ENCODE measurements at places on chromosomes 16 and 17.

DNA sequence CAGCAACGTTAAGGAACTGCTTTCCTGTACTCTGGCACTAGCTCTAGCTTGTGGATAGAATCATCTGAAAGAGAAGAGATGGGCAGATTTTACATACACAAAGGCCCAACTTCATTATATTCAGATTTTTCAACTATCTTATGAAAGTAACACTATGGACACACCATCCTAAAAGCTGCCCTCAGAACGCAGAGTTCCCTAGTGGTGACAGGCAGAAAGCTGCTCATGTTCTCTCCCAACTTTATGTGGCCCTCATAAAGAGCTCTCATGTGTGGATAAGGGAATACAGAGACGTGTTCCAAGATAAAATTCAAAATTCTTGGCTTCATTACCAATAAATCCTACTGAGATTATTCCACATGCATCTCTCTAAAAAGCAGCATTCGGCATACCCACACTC is 1.5 kb downstream of the CFAP20 start:
- DNase-seq, result no peak

DNA sequence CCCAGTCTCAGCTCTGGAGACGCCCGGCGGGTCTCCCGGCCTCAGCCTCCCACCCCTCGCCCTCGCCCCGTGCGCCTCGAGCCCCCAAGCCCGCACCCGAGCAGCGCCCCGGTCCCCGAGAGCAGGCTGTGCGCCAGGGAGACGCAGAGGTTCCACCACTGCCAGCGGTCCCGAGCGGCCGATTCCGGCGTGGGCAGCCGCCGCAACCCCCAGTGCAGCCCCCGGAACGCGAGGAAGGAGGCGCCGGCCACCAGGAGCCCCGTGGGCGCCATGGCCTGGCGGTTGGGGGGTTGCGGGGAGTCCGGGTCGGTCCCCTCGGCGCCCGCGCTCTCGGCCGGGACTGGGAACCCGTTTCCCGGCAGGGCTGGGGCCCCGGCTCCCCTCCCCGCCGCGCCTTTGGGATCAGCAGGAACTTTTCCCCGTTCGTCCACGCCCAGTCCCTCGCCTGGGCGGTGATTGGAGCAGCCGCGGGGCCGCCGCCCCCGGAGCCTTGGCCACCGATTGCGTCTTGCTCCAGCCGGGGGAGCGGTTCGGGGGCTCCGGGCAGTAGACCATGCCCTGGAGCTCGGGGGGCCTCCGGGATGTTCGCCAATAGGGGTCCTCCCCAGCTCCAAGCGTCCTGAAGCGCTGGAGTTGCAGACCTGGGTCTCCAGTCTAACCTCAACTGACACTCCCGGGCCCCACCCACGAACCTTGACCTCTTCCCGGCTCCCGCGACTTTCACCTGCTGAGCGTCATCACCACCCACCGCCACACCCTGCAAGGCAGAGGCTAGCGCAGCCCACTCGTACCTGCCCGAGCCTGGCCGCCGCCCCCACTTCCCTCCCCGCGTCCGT is at the start of gene TLCD2:
Gene TLCD2, minus strand, starts transcription at position 407 of the 836 bp plus-strand sequence. Its CDS starts 135 bp downstream, at position 272.
- peak; percentile 13 for DNase-seq

DNA sequence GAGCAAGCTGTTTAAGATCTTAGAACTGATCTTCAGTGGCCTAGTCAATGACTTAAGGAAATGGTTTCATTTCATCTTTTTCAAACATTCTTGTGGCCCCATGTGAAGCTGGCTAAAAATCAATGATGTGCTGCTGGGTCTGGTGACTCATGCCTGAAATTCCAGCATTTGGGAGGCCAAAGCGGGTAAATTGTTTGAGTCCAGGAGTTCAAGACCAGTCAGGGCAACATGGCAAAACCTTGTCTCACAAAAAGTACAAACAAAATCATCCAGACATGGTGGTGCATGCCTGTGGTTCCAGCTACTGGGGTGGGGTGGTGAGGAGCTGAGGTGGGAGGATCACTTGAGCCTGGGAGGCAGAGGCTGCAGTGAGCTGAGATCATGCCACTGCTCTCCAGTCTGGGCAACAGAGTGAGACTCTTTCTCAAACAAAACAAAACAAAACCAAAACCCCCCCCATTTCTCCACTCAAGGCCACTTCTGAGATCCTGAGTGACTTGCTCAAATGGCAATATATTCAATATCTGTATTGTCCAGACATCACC is 17.4 kb upstream of the COL1A1 start:
- DNase-seq, result no peak

- DNase-seq, result no peak
Measured at GRCh38 chr16:19173059-19173458, 5.0 kb downstream of the SYT17 start.

DNA sequence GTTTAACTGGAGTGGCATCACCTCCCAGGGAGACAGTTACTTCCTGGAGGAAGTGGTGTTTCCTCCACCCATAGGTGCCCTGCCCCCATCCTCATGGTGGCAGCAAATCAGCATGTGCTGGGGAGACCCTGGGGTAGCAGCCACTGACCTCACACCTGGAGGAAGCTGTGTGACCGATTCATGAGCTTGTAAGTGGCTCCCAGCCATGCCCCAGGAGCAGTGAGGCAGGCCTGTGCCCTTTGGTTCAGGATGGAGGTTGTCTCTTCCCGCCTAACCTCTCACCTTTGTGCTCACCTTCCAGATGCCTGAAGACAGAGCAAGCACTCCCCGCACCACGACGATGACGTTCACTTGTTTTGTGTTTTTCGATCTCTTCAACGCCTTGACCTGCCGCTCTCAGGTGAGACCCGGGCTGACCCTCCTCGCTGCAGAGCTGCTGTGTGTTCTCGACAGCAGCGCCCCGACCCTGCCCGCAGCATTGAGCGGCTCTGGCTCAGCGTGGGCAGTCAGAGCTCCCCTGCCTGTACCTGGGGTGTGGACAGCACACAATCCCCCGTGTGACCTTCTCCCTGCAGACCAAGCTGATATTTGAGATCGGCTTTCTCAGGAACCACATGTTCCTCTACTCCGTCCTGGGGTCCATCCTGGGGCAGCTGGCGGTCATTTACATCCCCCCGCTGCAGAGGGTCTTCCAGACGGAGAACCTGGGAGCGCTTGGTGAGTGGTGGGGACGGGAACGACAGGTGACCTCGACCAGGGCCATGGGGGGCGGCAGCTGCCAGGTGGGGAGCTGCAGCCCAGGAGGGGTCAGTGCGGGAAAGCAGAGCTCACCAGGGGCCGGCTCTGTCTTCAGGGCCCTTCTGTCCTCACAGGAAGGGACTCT is 42.8 kb downstream of the MEAK7 start:
- DNase-seq, result peak; percentile 41

- DNase-seq, result no peak
Measured at GRCh38 chr17:38578229-38579082, 27.3 kb downstream of the SRCIN1 start.

DNA sequence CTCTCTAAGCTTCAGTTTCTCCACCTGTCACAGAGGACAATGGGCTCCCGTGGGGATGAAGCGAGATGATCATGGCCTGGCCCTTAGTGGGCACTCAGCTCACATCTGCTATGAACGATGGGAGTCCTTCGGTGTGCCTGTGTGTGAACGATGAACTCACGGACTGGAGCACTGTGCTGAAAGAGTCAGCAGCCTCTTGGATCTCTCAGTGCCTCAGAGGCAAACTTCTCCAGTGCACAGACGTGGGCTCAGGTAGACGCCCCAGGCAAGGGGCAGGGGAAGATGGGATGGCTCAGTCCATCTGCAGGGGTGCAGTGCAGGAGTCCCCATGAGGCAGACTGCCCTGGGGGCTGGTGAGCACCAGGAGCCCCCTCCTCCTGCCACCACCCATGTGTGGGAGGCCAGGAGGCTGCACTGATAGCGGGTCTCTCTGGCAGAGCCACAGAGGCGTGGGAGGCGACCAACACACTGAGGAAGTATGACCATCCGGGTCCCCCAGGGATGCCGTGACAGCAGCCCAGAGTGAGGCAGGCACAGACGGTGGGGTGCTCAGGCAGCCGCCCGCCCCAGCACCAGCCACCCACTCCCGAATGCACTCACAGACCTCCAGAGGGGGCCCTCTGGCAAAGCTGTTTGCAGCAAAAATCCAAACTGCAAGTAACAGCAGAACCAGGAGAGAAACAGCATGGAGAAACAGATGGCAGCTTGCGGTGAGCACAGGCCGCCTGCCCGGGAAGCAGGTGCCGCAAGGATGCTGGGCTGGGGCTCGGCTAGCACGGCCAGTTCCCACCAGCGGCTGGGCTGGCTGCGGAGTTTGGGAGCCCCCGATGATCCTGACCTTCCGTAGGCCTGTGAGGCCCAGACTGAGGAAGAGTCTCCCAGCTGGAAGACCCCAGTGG is 82.7 kb downstream of the RPH3AL start:
- no peak for DNase-seq

DNA sequence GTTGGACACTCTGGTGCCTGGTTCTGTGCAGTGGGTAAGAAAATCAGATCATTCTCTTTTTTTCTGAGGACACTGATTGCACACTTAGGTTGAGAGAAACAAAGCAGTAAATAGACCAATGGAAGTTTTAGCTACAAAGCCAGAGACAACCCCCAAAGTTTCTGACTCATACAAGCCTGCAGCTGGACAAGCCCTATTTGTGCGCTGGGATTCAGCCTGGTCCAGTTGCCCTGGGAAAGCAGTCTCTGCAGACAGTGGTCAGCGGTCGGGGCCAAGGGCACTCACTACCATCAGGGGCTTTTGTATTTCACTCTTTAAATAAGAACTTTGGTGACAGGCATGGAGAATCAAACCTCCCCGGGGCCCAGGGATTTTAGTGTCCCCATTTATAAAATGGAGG is 6.0 kb upstream of the RHBDL3 start:
- no peak for DNase-seq

DNA sequence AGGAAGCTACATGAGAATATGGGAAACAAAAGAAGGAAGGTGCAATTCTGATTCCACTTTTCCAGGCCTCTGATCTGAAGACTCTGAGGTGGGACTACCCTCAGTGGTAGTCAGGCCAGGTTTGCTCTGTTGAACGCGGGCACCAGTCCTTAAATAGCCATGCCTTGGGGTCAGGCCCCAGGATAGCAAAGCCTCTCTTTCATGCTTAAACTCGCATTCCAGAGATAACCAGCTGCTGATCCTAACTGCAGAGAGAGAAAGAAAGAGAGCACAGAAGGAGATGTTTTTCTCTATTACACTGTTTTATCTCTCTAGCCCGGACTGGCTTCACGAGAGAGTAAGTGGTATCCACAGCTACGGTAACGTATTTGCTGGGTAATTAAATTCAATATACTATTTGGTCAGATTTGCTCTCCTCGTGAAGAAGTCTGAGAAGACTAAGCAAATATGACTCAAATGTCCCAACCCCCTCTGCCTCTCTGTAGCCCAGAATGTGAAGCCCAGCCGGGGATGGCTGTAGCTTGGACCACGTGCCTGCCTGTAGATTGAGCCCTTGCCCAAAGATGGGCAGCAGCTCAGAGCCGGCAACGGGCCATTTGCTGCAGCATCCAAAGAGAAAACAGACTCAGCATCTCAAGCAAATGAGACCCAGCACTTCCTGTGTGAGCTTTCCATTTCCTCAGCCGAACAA is 122.2 kb downstream of the SMG6 start:
- no peak for DNase-seq

- no peak for DNase-seq
Measured at GRCh38 chr17:51933647-51934046, 224.9 kb downstream of the CA10 start.

- DNase-seq, result no peak
Measured at GRCh38 chr17:63988741-63989621, 9.2 kb upstream of the PRR29 start.

- DNase-seq, result no peak
Measured at GRCh38 chr17:34841467-34841866, 119.8 kb downstream of the CCT6B start.

GRCh38 chr16:50797456-50797855 is 55.6 kb downstream of the CYLD start:
- DNase-seq, result no peak

DNA sequence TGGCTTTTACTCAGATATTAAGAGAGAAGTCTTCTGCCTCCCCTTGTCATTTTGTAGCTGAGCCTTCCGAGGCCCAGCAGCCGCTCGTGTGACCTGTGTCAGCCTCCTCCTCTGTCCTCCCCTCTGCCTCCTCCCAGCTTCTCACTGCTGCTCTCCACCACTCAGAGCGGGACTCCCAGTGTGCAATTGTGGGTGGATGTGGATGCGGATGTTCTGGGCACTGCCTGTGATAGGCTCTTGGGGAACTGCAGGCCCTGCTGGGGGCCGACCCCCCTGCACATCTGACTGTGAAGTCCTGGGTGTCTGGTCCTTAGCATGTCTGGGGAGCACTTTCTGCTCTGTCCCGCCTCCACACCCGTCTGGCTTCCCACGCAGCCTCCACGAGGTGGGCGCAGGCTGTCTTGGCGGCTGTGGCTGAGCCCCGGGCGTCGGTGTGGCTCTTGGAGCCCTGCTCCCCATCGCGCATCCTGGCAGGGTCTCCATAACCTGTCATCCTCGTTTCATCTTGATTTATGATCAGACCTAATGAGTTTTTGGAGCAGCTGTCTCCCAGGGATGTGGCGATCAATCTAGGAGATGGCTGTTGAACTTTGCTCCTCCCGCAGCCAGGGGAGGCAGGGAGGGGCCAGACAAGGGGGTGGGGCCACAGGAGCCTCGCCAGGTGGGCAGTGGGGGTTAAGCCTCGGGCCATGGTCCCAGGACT is 28.1 kb downstream of the GRIN2C start:
- DNase-seq, result no peak

DNA sequence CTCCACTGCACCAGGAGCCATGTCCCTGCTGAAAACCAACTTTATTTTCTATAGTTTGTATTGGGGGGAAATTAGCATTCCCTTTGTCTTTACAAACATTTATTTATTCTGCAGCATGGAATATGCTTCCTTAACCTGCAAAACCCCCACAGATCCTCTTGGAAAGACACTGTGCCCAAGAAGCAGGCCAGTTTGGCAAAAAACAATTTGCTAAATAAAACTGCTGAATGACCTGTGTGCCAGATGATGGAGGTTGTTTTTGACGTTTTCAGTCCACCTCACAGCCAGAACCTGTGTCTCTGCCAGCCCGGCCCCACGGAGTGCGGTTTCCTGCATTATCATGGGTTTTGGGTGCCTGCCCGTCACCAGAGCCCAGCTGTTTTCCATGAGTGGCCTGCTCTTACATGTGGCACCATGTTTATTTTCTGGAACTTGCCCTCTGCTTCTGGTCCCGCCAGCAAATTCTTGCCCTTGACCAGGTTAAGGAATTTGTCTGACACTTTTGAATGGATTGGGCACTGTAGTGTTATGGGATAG is 26.4 kb downstream of the ORC6 start:
- DNase-seq, result no peak

- peak; percentile 23 for DNase-seq
Measured at GRCh38 chr17:4566785-4567184, 6.4 kb upstream of the GGT6 start.

- no peak for DNase-seq
Measured at GRCh38 chr17:9473711-9474110, 101.9 kb downstream of the STX8 start.

DNA sequence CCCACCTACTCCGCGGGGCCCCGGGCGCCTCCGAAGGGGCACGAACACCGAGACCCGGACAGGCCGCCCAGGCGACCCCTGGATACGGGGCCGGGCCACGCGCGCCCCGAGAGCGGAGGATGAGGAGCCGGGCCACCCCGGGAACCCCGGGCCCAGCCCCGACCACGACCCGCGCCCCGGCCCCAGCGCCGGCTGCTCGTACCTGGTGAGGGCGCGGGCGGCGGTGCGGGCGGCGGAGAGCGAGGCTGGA is 192 bp downstream of the FASN start:
- no peak for DNase-seq
